RPMI7951 (cell line): ENCODE measurements at places on chromosomes 1 and 21. TPM values are rescaled to one million over a fixed set of nuclear protein-coding genes. Genes with fewer than 3 reads are reported as not detected.

The CRYAA gene
- total RNA-seq = not detected in 2 replicates

The AIRE gene
- total RNA-seq = 0.10 TPM in 1 of 2 replicates, not detected in the other

The CCDC185 gene
- total RNA-seq = not detected in 2 replicates

The PTGS2 gene
- 2.1 and 2.4 TPM in 2 replicates for total RNA-seq

The LCE1B gene
- total RNA-seq = not detected in 2 replicates

The CELA3B gene
- total RNA-seq = not detected in 2 replicates

The CR1L gene
- 0.24 TPM in 1 of 2 replicates, not detected in the other for total RNA-seq

The LY9 gene
- total RNA-seq = not detected in 2 replicates

The S100A1 gene
- 4.7 and 5.1 TPM in 2 replicates for total RNA-seq

- DNase-seq = no peak
Observed at GRCh38 chr1:77688939-77689338, 6.5 kb upstream of the ZZZ3 start.

GRCh38 chr1:198529414-198529813, 11.1 kb downstream of the ATP6V1G3 start:
- peak; percentile 82 for DNase-seq

- no peak for DNase-seq
Observed at GRCh38 chr1:60367532-60367931, 294.0 kb upstream of the C1orf87 start.

DNA sequence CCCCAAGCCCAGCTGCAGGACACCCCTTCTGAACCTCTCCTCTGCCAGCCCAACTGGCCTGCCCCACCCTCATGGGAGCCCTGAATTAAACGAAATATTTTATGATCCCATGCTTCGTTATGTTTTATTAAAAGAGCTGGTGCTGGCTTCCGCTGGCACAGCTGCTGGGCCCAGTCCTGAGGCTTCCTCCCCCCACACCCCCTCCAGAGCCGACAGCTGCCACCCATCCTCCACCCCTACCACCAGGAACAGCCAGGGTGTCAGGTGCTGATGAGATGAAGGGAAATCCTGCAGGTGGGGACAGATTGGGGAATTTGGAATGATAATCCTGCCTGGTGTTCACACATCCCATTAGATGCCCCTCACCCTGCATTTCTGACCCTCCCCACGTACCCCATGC, 19.0 kb downstream of the IGSF21 start:
- no peak for DNase-seq

GRCh38 chr21:43376478-43376882, 50.5 kb downstream of the SIK1 start:
- no peak for DNase-seq

DNA sequence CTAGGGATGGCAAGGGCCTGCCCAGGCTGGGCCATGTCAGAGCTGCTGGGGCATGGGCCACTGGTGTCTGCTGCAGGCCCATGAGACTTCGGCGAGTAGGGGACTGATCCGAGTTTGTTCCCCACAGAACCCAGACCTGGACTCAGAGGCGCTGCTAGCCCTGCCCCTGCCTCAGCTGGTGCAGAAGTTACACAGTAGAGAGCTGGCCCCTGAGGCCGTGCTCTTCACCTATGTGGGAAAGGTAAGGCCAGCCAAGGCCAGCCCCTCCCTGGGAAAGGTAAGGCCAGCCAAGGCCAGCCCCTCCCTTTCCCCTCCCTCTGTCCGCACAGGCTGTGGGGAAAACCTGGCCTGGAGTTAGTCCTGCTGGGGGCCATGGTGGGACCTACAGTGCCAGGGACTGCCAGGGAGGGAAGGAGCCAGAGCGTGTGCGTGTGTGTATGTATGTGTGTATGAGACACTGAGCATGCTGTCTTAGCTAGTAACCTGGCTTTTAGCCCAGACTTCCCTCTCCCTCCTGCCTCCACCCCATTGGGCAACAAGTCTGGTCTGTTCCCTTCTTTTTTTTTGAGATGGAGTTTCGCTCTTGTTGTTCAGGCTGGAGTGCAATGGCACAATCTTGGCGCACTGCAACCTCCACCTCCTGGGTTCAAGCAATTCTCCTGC, 8.0 kb downstream of the FAAH start:
- DNase-seq = peak; percentile 59

GRCh38 chr1:150961756-150962155, 12.9 kb downstream of the CERS2 start:
- no peak for DNase-seq

- DNase-seq = no peak
Observed at GRCh38 chr1:53402891-53403655, 56.1 kb upstream of the DMRTB1 start.

- peak; percentile 45 for DNase-seq
Observed at GRCh38 chr1:162151900-162152829, 82.7 kb downstream of the NOS1AP start.

DNA sequence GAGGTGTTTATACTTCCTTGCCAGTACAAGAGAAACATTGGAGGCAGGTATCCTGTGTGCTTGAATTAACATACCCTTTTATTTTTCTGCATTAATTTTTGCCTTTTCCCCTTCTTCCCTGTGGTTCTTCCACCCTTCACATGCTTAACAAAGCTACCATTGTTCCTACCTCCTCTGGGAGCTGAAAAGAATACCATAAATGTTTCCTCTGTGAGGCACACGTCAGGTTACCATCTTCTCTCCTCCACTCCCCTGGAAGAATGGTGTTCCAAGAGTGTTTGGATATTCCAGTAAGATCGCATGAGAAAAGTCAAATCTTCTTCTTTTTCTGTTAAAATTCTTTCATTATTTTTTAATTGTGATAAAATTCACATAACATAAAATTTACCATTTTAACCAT, 74.6 kb upstream of the MARK1 start:
- DNase-seq = no peak

DNA sequence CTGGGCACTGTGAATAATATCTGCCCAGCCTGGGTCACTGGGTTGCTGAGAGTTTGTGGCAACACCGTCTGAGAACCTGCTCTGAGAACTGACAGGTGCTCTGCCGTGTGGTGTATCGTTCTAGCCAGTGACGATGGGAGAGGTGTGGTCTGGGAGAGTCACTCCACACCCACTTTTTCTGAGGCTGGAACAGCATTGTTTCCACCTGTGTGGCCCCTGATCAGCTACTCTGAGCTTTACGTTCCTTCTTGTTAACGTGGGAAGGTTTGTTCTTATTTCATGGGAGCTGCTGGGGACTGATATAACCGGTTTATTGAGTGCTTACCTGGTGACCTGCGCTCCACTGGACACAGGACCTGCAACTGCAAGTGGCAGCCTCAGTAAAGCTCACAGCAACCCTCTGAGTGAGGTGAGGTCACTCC, 34.8 kb upstream of the TENT5C start:
- DNase-seq = no peak

DNA sequence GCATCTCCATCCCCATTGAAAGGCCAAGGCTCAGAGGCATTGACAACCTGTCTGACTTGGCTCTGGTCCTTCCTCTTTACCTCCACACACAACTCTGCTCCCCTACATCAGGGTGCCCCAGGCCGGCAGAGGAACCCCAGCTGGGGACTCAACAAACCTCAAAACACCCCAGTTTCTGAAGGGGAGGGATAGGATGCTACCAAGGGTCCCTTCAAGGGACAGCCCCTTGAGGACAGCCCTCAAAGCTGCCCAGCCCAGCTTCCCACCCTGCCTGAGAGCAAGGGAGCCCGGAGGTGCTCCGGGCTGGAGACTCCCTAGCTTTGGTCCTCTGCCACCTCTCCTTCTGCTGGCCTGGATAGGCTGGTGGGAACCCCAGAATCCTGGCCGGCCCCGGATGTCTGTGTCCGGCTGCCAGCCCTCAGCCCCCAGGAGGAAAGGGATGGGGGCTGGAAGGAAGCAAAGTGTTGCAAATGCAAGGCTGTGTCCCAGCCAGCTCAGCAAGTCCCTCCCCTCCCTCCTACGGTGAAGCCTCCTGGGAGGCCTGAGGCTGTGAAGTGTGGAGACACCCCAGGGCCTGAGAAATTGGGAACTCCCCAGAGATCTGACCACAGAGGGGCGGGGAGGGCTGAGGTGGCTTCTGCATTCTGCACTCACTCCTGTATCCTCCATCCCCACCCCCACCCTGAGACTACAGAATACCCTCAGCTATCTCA, 1.1 kb upstream of the MARCKSL1 start:
- DNase-seq = peak; percentile 64

GRCh38 chr1:184630679-184631060, 124.0 kb downstream of the EDEM3 start:
- no peak for DNase-seq

- DNase-seq = peak; percentile 23
Observed at GRCh38 chr21:33872881-33873515, 42.6 kb downstream of the ATP5PO start.

DNA sequence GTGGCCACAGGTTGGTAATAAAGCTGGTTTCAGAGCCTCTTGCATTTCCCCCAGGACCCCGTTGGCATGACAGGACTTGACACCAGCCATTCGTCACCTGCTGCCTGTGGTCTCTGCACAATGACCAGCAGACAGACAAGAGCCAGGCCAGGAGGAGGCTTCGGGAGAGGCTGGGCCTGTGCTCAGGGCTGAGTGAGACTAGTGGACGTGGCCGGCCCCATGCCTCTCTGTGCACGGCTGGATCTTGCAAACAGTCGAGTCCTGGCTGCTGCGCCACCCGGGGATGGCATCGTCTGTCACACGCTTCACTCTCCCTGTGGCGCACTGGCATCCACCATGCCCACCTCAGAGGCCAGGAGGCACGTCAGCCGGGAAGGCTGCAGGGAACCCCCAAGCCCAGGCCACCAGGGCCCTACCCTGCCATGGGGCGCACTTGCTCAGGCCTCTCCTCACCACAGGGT, 177.4 kb upstream of the ARHGEF16 start:
- no peak for DNase-seq

DNA sequence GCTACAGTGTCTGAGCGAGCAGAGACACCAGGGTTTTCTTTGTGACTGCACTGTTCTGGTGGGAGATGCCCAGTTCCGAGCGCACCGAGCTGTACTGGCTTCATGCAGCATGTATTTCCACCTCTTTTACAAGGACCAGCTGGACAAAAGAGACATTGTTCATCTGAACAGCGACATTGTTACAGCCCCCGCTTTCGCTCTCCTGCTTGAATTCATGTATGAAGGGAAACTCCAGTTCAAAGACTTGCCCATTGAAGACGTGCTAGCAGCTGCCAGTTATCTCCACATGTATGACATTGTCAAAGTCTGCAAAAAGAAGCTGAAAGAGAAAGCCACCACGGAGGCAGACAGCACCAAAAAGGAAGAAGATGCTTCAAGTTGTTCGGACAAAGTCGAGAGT, 2.7 kb downstream of the ZBTB18 start:
- no peak for DNase-seq

GRCh38 chr1:205455581-205456382, at the start of gene BLACAT1:
BLACAT1 (minus strand) TSS chr1:205456045.
- no peak for DNase-seq

GRCh38 chr1:3831689-3832088, 25.3 kb downstream of the CEP104 start:
- no peak for DNase-seq

- DNase-seq = no peak
Observed at GRCh38 chr1:156862997-156863599, 2.4 kb downstream of the NTRK1 start.

- peak; percentile 97 for DNase-seq
Observed at GRCh38 chr1:19390901-19391595, 78.9 kb downstream of the SLC66A1 start.

- DNase-seq = no peak
Observed at GRCh38 chr1:173099166-173099565, 48.4 kb upstream of the TNFSF18 start.

GRCh38 chr1:243315893-243316292, 60.1 kb downstream of the SDCCAG8 start:
- DNase-seq = no peak
